ENCODE measurements at places on chromosomes 11 and 22.
A peak's percentile ranks its signal among the peaks of the same experiment; 100 is the strongest.

GRCh38 chr11:102316346-102316904 lies 859 bp upstream of the BIRC3 start:
- DNase-seq: no peak

- no peak for DNase-seq
These were observed 122.5 kb downstream of the GALNT18 start for GRCh38 chr11:11499300-11499699.

- DNase-seq: peak; percentile 97
These were observed 566.4 kb downstream of the METTL15 start for GRCh38 chr11:28674433-28675103.

DNA sequence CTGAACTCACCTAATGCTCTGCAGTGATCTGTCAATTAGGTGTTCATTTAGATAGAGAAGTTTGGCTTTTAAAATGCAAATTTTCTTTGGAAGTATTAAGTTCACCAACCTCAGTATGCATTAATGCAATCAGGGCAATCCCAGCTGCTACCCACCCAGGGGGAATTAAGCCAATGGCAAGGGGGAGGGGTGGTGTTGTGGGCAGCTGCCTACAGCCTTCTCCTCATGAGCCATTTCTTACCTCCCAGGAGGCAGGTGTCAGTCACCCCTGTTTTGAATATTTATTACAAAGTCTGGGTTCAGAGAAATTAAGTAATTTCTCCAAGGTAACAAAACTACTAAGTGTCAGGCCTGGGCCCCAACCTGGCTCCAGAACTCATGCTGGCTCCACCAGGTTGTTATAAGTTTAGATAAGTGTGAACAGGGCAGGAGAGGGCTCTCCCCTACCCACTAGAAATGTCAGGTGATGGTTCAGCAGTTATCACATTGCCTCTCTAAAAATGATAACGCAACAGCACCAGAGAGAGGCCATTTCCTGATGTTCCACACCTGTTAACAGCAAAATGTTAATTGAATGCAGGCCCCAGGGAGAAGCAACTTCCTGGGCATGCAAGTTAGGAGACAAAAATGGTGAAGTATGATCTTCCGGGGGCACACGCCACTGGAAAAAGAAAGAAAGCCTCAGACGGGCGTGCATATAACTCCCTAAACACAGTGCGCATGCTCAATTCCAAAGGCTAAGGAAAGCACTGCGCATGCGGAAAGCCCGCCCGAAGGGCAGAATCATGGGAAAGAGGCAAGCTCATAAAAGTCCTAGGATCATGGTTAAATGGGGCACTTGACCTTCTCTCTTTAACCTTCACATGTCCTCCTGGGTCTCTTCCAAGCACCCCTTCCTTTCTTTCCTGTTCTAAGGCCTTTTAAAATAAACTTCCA lies 35.4 kb upstream of the GNAZ start:
- no peak for DNase-seq

DNA sequence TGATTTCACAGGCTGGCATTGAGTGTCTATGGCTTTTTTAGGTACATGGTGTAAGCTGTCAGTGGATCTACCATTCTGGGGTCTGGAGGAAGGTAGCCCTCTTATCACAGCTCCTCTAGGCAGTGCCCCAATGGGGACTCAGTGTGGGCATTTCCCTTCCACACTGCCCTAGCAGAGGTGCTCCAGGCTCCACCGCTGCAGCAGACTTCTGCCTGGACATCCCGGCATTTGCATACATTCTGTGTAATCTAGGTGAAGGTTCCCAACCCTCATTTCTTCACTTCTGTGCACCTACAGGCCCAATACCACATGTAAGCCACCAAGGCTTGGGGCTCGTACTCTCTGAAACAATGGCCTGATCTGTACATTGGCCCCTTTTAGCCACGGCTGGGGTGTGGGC lies 78.3 kb downstream of the RNF169 start:
- DNase-seq: no peak

DNA sequence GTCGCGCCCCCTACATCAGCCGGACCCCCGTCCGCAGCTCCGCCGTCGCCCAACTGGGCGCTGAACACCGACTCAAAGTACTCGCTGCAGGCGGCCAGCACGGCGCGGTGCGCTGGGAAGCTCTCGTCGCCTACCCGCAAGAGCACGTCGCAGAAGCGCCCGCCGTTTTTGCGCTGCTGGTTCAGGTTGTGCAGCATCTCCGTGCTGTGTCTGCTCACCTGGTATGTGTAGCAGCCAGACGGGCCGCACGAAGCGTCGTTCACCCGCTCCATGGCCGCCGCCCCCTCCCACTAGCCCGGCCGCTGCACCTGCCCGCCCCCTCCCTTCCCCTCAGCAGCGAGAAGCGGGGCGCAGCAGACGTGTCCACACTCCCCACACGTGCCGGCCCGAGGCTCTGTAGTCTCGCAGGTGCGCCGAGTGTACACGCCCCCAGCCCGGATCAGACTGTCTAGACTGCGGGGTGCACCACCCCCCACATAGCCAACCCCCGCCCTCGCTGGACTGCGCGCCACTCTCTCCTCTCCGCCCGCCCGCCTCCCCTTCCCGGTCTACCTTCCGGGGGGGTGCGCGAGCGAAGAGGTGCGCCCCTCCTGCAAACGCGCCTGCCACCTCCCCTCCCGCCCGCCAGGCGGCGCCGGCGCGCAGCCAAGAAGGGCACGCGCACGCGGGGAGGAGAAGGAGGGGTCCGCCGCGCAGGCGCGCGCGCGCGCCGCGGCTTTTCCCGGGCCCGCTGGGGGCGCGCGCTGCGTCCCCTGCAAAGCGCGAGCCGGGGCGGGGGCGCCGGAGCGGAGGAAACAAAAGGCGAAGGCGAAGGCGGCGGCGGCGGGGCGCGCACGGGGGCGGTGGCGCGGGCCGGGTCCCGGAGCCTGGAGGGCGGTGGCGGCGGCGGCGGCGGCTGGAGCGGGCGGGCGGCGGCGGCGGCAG lies 553 bp downstream of the PATZ1 start:
- DNase-seq: peak; percentile 78

GRCh38 chr11:12693479-12694182 lies 19.4 kb downstream of the TEAD1 start:
- DNase-seq: peak; percentile 98

DNA sequence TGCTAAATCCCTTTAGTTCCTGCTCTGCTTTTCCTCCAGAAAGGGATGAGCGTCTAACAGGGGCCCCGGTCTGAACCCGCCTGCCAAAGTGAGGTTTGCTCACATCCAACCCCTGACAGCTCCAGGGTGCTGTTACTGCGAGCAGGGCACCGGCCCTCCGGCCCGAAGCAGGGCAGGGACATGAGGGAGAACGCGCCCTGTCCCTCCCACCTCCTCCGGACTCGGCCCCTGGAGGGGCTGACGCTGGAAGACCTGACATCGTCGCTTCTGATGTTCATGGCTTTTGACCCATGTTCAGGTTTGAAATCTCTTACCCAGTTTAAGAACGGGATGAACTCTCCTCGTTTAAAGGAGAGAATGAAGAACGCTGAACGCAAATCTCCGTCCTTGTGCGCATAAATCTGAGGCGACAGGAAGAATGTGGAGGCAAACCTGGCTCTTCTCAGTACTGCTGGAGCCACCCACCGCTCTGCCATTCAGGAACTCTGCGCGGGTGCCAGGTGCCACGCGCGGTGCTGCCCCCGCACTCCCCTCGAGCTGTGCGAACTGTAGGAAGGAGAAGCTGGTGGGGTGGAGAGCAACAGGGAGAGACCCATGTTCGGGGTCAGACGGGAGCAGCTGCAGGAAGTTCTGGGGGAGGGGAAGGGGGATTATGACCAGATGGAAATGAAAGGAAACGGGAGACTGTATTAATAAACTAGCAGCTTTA lies 826 bp upstream of the EEF1G start:
- DNase-seq: no peak

- DNase-seq: no peak
These were observed 74.3 kb upstream of the ARHGAP42 start for GRCh38 chr11:100612766-100613165.

DNA sequence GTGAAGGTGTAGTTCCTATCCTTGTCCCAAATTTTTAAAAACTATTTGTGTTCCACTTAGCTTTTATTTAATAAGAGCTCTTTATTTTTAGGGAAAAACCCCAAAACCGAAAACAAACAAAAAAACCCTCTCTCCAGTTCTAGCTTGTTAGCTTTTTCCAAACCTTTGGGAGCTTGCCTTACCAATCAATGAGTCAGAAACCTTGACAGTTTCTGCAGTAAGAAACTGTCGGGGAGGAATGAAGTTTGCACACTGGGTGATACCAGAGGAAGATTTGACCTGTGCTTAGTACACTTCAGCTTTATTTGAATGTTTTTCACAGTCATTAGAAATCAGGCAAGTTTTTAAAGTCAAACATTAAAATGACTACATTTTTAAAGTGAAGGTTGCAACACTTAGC lies 105.0 kb downstream of the FAT3 start:
- DNase-seq: peak; percentile 81

DNA sequence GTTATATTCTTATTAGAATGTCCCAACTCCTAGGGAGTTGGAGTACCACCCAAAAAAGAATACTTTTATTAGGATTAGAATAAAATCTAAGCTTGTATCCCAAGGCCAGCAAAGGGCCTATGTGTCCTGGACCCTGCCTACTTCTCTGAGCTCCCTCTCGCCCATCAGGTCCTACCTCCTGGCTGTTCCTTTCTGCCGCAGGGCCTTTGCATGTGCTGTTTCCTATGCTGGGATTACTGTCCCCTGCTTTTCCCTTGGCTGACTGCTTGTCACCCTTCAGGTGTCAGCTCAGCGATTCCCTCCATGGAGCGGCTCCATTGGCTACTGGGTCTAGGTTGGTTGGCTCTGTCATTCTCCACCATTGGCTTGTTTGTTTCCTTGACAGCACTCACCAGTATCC lies 13.4 kb downstream of the MYO7A start:
- no peak for DNase-seq

- DNase-seq: peak; percentile 44
These were observed 46.6 kb upstream of the TCF20 start for GRCh38 chr22:42317008-42317407.

DNA sequence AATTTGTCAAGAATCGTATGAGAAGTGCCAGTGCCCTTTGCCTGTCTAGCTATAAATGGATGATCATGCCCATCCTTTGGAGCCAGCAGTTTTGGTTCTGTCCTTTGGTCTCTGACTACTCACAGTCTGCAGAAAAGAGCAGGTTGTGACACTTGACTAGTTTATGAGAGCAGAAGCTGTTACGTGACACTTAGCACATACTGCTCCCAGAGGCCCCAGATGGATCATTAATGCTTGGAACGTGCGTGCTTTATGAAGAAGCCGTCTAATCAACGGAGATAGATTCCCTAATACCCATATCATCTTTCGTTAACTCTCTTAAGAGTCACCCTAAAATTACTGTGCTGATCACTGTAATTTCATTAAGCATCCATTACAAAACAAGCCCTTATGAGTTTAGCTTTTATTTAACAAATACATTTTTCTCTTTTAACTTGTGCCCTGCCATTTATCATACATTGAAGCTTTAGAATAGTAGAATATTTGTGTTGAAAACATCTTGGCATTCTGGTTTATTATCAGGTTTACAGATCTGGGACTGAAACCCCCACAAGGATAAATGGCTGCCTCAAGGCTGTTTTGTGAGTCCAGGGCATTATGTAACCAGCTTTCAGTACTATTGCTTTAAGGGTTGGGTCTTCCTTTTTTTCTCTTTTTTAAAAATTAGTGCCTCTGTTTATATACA lies 47.0 kb upstream of the ADORA2A start:
- DNase-seq: no peak

- DNase-seq: peak; percentile 34
These were observed 135.5 kb downstream of the ETS1 start for GRCh38 chr11:128451652-128452470.

DNA sequence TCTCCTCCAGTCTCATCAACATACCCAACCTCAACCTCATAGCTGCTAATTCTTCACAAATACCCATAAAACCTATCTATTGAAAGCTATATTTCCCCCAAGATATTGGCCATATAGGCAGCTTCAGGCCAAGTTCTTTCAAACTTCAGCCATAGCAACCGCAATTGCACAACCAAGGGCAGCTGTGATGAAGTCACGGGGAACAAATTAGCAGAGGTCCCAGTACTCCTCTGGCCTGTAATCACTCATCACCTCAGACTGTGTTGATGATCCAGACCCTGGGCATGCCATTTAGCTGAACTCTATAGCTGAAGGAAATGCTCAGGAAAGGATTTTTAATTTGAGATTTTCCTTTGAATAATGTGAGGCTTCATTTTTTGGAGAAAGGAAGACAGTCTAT lies 84.1 kb downstream of the SLC1A2 start:
- DNase-seq: peak; percentile 89

DNA sequence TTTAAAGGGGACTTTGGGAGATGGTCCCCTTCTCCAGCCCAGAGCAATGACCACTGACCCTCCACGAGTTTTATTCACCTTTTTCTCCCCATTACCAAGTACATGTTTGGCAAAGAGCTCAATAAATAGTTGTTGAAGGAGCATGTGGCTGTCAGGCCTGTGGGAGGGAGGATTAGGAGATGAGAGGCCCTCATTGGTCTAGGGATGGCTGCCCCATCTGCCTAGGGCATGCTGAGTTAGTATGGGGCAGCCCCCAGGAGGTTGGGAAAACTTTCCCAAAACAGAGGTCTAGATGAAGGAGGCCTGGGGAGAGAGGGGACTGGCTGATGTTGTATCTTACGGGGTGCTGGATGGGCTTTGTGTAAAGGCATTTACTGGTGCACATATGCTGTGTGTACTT lies 10.6 kb downstream of the MAFF start:
- no peak for DNase-seq

- DNase-seq: no peak
These were observed 34.5 kb downstream of the NUMA1 start for GRCh38 chr11:72045849-72046248.

All from AG10803 (cell line).